ENCODE measurements at places on chromosomes 11 and 22.

- no peak for DNase-seq
Observed at GRCh38 chr22:48481748-48482147, 1345.9 kb downstream of the BRD1 start.

DNA sequence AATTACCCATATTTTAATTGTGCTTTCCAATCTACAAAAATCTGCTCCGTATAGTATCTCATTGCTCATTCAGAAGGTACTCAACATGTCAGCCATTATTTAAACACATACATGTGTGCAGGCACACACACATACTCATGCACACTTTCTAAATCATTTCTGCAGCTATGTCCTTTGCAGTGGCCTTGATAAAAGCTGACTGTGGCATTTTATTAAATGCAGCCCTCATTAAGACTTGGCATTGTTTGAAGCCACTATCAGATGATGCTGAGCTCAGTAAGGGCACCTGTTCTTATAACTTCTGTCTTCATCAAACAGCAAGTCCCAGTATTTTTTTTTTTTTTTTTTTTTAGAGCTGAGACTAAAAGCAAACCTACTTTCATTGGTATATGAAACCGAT lies 1071.9 kb upstream of the CCDC90B start:
- no peak for DNase-seq

- DNase-seq = no peak
Observed at GRCh38 chr22:43642319-43643206, 169.5 kb downstream of the EFCAB6 start.

DNA sequence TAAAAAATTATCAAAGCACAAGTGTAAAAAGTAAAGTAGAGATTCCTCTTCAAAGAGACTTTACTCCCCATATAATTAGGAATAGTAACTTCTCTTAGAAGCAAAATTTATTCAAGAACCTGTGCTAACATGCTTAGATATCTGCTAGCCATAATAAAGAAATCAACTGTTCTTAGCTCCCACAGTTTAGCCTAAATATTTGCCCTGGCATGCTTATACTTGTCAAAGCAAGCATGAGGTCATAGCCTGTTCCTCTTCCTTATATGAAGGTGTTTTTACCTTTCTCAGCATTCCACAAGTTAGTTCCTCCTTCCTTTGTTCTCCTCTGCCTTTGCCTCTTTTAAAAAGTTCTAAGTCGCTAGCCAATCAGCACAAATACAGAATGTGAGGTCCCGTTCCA lies 30.3 kb downstream of the RIC3 start:
- DNase-seq = no peak

- peak; percentile 37 for DNase-seq
Observed at GRCh38 chr11:78425399-78426070, 7.9 kb upstream of the GAB2 start.

DNA sequence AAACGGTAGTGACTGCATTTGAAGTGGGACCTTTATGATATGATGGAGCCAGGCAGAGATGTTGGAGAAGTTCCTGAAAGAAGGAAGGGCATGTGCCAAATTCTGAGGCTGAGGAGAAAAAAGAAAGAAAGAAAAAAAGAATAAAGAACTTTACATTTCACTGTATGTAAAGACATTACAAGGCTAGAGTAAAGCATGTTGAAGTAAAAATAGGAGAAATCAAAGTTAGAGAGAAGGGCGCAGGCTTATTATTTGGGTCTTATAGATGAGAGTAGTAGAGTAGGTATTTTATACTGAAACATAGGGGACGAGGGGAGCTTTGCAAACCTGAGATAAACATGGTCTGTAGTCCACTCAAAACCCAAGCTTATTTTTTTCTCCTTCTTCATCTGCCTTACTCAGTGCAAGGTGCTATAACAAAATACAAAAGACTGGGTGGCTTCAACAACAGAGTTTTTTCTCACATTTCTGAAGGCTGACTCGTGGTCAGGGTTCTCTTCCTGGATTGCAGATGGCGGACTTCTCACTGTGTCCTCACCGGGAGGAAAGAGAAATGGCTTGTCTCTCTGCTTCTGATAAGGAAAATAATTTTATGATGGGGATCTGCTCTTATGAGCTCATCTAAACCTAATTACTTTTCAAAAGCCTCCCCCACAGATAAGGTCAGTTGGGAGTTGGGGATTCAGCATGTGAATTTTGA lies 2.7 kb downstream of the HBG1 start:
- DNase-seq = no peak

GRCh38 chr11:133710241-133710640 lies 135.1 kb downstream of the SPATA19 start:
- no peak for DNase-seq

DNA sequence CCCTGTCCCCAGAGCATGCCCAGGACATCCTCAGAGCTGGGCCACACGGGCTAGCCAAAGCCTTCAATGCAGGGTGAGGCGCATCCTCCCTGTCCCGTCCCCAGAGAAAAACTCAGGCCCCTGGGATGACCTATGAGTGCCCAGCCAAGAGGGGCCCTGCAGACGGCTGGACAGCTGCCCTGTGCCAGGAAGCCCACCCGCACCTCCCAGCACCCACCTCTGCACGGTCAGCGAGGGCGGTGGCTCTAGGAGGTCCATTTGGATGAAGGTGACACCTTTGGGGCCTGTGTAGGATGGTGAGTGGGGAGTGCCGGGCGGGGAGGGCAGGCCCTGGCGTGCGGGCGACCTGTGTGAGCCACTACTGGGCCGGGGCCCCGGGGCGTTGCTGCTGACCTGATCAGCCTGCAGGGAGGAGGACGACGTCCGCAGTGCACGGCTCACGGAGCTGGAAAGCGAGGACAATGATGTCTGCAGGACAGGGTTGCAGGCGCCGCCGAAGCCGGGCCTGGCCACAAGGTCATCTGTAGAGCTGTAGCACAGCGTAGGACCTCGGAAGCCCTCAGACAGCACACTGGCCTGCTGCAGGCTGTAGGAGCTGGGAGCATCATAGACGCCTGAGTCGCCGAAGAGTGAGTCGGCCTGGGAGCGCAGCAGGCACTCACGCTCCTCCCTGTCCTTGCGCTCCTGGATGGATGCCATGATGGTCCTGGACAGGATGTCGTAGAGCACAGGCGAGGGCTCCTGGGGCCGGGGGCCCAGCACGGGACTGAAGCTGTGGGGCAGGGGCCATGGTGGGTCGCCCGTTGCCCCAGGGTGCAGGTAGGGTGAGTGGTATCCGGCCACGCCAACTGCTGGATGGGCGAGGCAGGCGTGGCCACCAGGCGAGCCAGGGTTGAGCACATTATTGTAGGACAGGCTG lies 180.5 kb downstream of the IGLL1 start:
- no peak for DNase-seq

DNA sequence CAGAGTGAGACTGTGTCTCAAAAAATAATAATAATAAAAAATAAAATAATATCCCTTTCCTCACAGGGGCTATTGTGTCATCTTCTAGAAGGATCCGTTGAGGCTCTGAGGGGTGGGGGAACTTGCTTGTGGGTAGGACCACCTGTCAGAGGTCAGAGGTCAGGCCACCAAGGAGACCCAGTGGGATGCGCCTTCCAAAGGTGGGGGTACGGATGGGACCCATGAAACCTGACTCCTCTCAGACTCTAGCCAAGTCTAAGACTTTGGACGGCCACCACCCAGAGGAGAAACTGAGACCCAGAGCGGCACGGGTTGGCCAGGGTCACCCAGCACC lies 367 bp upstream of the MMP11 start:
- no peak for DNase-seq

DNA sequence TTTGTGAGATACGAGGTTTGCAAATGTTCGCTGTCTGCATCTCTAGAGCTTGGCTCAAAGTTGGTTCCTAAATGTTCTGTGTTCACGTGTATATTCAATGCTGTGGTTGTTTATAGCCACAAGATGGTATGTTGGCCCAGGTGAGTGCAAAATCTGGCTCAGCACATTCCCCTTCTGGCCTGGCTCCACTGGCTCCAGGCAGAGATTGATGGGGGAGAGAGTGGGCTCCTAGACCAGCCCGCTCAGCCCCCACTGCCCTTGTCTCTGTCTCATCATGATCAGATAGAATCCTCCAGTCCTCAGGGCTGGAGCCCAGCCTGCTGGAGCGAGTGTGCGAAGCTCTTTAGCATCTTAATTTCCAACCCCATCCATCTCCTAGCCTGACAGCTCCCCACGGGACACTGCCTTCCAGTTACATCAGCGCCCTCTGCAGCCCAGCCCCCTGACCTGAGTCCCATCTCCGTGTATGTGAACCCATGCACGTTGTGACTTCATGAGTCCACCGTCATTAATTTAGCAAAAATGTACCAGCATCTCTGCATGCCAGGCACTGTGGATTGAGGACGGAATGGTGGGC lies 2.0 kb downstream of the P2RX3 start:
- DNase-seq = peak; percentile 42

DNA sequence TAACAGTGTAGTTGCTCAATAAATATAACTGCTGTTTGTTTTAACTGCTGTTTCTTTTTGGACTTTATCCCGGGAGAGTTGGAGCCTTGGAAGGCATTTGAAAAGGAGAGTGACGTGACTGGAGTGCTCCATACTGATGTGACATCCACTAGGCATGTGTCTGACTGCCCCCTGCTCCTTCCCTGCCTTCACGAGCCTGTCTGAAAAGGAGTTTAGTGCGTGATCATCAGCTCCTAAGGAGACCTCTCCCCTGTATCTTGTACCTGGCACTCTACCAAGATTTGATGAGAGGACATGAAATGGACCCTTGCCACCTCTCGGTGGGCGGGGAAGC lies 22.9 kb downstream of the ZBTB16 start:
- peak; percentile 71 for DNase-seq

DNA sequence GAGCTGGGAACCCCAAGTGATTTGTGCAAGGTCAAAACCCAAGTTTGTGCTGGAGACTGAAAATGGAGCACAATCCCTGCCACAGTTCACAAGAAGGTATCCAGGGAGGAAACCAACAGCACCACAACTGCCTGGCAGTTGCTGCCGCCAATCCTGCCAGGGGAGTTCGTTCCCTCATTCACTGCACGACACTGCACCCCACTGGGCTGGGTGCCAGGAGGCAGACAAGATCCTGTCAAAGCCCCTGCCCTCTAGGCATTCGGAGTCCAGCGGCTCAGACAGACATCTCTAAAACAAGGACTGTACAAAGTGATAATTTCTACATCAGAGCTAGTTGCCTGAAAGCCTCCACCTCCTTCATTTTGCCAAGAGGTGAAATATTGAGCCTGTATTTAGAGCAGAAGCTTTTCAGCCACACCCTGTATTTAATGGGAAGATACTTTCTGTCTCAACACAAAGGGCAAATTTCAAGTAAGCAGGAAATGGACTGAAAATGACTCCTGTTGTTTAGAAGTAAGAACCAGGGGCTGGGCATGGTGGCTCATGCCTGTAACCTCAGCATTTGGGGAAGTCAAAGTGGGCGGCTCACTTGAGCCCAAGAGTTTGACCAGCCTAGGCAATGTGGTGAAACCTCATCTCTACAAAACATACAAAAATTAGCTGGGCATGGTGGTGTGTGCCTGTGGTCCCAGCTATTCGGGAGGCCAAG lies 277.4 kb upstream of the NARS2 start:
- no peak for DNase-seq

DNA sequence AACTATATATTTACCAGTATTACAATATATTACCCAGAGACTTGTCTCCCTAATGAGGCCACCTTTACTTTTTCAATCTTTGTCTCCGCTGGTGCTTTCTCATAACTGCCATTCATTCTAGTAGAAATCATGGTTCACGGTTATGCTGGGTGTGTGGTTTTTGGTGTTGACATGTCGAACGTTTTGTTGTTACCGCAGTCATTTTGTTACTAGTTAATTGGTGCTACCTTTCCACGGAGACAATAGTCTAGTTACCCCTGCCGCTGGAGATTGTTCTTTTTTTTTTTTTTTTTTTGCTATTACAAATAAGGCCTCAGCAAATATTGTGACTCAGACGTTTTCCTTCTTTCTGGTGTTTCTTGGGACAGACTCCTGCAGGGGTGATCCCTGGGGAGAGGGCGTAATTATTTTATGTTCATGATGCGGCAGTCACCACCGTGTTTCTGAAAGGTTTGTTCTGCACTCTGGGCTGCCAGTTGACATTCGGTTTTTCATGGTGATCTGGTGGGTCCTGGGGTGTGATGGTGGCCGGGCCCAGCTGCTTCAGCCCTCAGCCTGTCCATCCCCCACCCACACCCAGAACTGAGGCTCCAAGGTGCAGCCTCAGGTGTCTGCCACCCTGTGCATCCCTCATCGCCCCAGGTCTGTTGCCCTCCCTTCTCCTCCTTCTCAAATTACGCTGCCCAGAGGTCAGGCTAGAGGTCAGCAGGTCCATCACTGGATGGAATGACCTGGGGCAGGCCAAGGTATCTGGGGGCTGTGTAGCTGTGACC lies 28.6 kb downstream of the LRP5 start:
- DNase-seq = no peak

- DNase-seq = no peak
Observed at GRCh38 chr22:33299245-33299956, 241.2 kb upstream of the SYN3 start.

DNA sequence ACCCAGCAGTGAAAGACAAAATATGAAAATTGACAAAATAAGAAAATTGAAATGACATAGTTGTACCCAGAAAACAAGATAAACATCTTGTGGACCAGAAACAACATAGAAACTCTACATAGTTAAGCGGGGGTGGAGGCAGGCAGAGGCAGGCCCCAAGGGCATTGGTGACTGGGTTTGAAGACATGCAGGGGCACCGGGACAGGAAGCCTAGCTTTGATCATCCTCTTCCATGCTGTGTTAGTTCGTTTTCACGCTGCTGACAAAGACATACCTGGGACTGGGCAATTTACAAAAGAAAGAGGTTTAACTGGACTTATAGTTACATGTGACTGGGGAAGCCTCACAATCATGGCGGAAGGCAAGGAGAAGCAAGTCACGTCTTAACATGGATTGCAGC lies 33.5 kb upstream of the CRTAM start:
- DNase-seq = no peak

- DNase-seq = no peak
Observed at GRCh38 chr11:116567721-116568242, 205.0 kb downstream of the BUD13 start.

GRCh38 chr11:86069408-86070101 lies 671 bp upstream of the PICALM start:
- peak; percentile 88 for DNase-seq

DNA sequence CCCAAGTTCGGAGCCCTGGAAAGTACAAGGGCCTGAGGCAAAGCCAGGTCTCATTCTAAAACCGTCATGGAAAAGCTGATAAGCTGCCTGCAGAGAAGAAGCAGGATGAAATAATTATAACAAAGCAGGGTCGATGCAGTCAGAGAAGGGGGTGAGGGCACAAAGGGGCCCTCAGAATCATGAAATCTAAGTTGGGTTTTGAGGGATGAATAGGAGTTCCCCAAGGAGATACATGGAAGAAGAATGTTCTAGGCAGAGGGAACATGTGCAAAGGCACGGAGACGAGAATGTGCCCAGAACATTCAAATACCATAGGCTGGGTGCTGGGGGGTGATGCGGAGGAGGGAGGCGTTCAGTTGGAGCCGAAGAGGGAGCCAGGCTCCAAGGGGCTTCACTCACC lies 25.0 kb downstream of the IGLL1 start:
- no peak for DNase-seq

- DNase-seq = no peak
Observed at GRCh38 chr11:116694815-116695590, 77.8 kb downstream of the BUD13 start.

- no peak for DNase-seq
Observed at GRCh38 chr11:40219401-40219800, 1240.1 kb downstream of the LRRC4C start.

Data from fibroblast of villous mesenchyme (primary cell).